Endodermal cell (in vitro differentiated cells): ENCODE measurements at places on chromosomes 5 and 9. TPM values are rescaled to one million over a fixed set of nuclear protein-coding genes. Genes with fewer than 3 reads are reported as not detected.

Gene GHR
- total RNA-seq = 0.21 to 0.50 TPM (median 0.27 TPM) in 3 replicates

Gene RBM27
- total RNA-seq = 22.3 to 41.0 TPM (median 30.9 TPM) in 3 replicates

Gene C1QTNF3
- 2.1 to 7.2 TPM (median 6.3 TPM) in 3 replicates for total RNA-seq

Gene C6
- total RNA-seq = 0.38 TPM in 2 of 3 replicates, not detected in the other

Gene SLC6A18
- total RNA-seq = not detected in 2 replicates

Gene LAMC3
- 39.5 and 41.2 TPM in 2 replicates for total RNA-seq

Gene FAM221B
- total RNA-seq = 0.22 TPM in 1 of 2 replicates, not detected in the other

Gene PCDHGC3
- 22.2 to 28.1 TPM (median 27.6 TPM) in 3 replicates for total RNA-seq
